ENCODE measurements at places on chromosomes 12 and 14.

GRCh38 chr12:118373616-118374015 is 909 bp upstream of the TAOK3 start:
- no peak for DNase-seq

DNA sequence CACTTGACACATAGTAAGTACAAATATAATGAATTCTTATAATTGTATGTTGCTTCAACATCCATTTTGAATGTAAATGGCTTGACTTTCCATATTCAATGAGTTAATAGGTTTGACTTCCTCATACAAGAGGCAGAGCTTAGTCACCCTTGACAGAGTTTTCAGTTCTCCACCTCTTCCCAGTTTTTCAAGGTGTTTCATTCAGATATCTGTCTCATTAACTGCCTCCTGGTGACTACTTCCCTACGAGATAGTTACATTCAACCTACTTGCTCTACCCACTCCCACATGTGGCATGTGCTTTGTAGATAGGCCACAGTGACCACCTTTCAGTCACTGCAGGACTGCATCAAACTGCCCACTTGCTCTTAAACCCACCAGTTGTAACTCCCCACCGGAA is 60.0 kb downstream of the MYF5 start:
- no peak for DNase-seq

- DNase-seq = no peak
These were observed 86.0 kb upstream of the ZFP36L1 start for GRCh38 chr14:68878908-68879307.

DNA sequence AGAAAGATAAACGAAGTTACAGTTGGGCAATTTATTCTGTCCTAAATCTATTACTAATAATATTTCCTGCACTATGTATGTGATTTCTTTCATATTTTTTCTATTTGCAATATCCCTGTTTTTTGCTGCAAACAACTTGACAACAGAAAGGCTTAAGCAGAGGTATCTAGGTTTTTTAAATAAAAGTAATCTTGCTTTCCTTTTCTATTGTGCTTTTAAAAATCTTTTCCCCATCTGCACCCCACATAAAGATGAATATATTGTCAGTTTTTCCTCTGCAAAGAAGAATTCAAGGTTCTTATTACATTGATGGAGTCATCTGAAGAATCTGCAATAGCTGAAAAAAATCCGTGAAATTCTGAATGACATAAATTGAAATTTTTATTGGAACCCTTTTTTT is 502 bp upstream of the RALGAPA1 start:
- no peak for DNase-seq

GRCh38 chr14:75222208-75222701 is 45.8 kb upstream of the TMED10 start:
- DNase-seq = no peak

DNA sequence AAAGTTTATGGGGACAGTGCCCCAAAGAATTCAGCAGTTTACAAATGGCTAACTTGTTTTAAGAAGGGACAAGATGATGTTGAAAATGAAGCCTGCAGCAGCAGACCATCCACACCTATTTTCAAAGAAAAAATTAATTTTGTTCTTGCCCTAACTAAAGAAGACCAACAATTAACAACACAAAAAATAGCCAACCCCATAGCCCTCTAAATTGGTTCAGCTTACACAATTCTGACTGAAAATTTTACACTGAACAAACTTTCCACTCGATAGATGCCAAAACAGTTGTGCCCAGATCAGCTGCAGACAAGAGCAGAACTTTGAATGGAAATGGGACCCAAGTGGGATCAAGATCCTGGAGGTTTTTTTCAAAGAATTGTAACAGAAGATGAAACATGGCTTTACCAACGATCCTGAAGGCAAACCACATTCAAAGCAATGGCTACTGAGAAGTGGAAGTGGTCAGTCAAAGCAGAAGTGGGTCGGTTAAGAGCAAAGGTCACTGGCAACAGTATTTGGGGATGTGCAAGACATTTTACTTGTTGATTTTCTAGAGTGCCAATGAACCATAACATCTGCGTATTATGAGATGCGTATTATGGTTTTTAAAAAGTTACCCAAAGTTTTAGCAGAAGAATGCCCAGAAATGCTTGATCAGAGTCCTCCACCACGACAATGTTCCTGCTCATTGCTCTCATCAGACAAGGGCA is 30.0 kb downstream of the SLC39A9 start:
- no peak for DNase-seq

DNA sequence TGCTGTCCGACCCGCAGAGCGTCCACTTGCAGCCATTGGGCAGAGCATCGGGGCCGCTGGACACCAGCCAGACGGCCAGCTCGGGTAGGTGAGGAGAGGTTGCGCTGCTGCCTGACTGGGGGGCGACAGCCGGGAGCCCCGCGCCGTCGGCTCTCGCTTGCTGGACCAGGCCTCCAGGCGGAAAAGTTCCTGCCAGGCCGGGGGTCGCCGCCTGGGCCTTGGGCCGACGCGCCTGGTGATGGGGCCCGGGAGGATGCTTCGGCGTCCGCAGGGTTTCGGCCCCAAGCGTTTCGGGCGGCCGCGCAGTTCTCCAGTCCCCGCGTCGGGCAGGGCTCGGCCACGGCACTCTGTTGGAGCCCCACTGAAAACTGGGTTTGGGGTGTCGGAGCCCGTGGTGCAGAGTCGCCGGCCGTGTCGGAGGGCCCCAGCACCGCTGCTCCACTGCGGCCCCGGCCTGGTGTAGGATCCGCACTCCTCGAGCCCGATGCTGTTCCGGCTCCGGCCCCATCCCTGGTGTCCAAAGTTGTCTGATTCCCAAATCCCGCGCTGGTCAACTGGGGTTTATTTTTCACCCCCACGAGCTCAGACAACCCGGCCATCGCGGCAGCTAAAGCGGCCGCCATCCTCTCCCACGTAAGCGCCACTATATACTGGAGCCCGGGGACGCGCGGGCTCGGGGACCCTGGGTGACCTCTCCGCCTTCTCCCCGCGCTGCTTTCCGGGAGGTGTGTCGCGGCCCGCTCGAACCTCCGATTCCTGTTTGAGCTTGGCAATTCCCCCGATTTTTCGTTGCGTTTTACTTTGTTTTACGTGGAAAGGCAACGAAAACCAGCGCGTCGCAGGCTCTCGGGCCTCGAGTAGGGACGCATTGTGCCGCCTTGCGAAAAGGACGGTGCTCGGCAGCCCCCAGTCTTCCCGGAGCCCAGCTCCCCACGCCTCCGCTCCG is 872 bp downstream of the VSX2 start:
- DNase-seq = no peak

DNA sequence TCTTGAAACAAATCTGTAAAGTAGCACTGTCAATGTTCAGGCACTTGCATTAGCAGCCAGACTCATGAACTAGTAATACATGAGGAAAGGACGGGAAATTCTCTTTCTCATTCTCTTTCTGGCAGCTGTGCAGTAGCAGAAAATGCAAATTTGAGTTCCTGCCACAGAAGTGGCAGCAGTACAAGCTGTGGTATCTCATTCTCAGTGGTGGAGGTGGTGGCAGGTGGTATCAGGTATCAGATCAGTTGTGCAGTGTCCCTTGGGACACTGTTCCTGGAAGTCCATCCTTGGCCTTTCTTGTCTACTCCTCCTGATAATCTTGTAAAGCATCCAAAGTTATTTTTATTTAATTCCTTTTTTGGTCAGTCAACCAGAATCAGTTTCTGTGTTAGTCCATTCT is 103.0 kb downstream of the C12orf42 start:
- no peak for DNase-seq

DNA sequence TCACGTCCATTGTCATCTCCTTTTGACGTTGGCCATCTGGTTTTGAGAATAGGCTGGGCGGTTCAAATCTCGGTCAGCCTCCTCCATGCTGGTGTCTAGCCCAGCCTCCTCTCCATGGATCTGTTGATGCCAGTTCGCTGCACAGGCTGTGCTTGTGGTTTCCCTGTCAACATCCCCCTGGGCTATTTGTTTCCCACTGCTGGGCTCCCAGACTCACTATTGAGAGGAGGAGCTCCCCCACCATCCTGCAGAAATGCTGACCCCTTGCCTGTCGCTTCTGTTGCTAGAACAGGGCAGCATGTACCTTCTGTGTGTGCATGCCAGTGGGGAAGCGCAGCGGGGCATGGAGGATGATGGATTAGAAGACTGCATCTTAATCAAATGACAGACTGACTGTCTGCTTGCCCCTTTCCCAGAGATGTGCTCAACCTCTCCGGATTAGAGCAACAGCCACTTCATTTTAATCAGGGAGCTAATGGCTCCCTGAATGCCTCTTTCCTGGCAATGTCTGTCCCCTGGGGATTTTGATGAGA is 170.5 kb downstream of the TSPAN9 start:
- no peak for DNase-seq

DNA sequence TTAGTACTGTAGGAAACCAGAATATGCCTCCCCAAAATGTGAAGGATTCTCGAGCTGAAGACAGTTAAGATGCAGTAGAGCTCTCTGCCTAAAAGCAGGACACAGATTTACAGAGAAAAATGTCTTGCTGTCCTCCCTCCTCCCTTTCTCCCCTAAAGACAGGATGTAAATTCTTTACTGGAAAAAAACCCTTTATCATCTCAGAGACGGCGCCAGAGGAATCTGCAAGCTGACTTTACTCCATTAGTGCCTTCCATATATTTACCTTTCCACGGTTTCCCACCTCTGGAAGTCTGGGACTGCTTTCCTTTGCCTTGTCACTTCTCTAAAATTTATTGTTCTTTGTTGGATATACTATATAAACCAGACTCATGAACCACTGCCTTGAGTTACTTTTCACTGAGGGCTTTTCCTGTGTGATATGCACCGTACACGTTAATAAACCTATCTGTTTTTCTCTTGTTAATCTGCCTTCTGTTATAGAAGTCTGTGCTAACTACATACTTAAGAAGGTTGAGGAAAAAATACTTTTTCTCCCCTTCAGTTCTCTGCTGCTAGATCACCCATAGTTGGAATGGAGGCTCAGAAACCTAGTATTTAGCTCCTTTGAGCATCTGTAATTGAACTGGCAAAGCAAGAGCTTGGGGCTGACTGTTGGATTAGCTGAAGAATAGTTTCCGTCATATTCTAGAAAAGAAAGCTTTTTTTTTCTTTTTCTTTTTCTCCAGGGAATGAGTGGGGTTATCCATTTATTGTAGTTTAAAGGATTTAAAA is 99.9 kb downstream of the RAD51B start:
- no peak for DNase-seq

GRCh38 chr12:58301038-58301729 is 359.8 kb downstream of the ATP23 start:
- no peak for DNase-seq

- DNase-seq = no peak
These were observed 83.3 kb downstream of the PLXNC1 start for GRCh38 chr12:94231709-94232108.

DNA sequence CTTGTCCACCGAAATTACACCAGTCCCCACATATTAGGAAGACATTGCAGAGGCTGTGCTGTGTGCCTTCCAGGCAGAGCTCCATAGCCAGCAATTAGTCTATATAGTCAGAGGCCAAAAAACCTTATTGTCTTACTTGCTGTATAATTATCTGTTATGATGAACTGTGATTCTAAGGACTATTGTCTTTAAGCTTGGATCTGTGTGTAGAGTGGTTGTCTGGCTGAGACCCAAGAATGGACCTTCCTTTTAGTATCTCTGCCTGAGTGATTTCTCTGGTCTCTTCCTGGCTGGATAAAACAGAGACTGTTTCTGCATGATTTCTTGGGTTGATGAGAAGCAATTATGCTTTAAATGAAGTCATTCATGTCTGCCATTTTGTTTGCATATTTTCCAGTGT is 465.3 kb downstream of the PRKD1 start:
- DNase-seq = no peak

GRCh38 chr12:14965221-14965620 is 3.8 kb upstream of the ARHGDIB start:
- DNase-seq = no peak

DNA sequence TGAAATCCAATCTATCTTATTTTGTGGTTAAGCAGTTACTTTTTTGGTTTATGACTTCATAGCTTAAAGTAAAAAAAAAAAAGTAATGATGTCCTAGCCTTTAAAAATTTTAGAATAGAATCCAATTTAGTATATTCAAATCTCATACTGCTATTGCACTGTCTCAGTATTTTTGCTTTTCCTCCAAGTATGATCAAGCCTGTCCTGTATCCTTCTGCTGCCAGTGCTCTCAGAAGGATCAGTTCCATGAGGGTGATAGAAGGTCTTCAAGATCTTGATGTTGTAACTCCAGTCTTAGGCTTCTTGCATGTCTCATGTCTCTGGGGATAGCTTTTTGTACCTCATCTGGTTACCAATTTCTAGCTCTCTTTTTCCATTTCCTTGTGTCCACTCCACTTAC is 324.2 kb upstream of the FAR2 start:
- no peak for DNase-seq

DNA sequence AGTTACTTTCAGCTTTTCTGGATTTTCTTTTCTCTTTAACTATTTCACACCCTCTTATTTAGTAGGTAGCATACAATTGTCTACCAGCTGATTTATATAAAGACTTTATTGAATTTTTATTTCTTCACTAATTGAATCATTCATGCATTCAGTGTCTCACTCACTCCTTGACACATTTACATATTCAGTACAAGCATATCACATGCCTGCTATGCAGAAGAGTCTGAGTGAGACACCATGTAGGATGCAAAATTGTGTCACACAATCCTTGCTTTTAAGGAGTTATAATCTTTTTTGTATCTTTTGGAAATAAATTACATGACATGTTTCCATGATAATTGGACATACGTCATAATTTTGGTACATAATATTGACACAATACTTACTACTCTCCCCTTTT is 83.0 kb downstream of the AKAP6 start:
- DNase-seq = no peak

DNA sequence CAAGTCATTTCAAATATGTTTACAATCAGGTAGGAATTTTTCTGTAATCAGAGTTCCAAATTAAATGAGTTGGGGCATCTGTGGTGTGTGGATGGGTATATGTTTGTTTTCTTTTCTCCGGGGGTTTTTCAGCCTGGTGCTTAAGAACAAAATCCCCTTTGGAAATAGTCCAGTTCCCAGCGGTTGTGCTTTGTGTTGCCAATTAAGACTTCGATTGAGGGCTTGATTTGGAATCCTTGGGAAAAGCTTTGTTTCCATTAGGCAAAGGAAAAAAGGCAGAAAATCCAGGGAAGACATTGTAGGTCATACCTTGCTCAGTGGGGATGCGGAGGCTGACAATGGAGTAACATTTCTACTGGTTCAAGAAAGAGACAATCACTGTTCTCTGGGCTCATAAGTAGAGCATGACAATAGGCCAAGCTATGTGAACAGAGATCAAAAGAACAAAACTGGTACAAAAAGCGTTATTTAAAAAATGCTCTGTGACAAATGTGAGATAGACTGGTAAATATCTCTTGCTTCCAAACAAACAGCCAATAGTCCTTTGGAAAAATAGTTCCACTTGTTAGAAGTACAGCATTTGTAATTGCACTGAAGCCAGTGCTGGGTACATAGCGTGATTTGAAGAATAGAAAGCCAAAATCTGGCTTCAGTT is 79.7 kb downstream of the EML1 start:
- no peak for DNase-seq

GRCh38 chr14:75373133-75373532 is 54.7 kb upstream of the JDP2 start:
- DNase-seq = no peak

DNA sequence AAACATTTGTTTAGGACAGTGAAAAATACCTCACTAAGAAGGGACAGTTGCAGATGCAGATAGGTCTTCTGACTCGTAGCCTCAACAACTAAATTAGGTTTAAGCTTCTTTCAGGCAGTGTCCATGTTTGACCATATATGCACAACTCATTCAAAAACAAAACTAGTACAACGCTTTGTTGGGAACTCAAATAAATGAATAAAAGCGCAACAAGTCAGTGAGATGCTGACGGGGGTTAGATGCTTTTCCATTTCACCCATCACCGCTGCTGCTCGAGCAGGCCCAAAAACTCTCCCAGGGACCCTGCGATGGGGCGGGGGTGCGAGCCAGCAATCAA is 633 bp downstream of the RPAP3 start:
- DNase-seq = no peak
